ENCODE measurements at places on chromosomes 7 and 10.
A peak's percentile ranks its signal among the peaks of the same experiment; 100 is the strongest.

GRCh38 chr10:19480353-19480752 lies 335.9 kb upstream of the PLXDC2 start:
- DNase-seq = no peak

- no peak for DNase-seq
These were observed 224.4 kb downstream of the NEBL start for GRCh38 chr10:20672741-20673140.

- no peak for DNase-seq
These were observed 36.3 kb upstream of the DIP2C start for GRCh38 chr10:725786-726185.

- DNase-seq = no peak
These were observed 257.8 kb downstream of the ETV1 start for GRCh38 chr7:13731643-13732042.

DNA sequence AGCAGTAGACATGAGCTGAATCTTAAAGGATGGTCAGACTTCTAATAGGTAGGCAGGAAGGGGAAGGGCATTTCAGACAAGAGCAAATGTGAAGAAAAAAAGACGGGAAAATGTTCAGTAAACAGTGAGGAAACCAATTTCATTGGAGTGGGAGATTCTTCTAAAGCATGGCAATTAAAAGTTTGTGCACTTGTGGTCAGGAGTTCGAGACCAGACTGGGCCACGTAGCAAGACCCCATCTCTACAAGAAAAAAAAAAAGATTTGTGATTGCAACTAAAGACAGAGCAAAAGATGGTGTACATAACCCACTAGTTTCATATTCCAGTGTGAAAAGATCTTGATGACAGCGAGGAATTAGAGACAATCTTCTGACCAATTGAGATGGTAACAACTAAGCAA lies 41.7 kb downstream of the CCDC71L start:
- no peak for DNase-seq

DNA sequence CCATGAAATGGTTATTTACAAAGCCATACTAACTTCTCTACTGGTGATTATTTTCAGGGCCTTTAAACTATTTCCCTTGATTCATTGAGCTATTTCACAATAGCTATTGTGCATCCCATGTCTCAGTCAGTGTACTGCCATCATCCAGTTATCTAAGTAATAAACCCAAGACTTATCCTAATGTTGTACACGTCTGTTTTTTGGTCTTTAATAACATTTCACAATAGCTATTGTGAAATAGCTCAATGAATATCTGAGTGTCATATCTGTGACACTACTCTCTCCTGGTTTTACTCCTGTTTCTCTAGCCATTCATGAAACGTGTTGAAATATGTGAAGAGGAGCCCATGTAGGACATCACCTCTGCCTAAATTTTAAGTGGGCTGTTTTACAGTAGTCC lies 36.5 kb upstream of the TMEM140 start:
- DNase-seq = no peak

GRCh38 chr10:2790396-2791188 lies 276.8 kb upstream of the PFKP start:
- DNase-seq = no peak

DNA sequence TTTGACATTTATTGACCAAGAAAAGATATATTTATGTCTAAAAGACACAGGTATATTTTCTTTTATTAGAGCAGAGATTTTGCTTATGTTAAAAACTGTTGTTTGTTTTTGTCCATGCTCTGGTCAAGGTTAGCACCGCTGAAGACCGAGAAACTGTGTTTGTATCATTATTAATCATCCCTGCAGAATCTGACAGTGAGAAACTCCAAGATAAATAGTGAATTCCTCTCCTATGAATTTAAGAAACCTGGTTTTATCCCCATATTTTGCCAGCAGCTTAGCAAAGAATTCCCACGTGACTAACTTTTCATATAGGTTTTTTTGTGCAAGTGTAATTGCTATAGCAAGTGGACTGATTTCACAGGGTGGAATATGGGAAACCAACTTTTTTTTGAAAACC lies 77.6 kb downstream of the FRMD4A start:
- DNase-seq = no peak

DNA sequence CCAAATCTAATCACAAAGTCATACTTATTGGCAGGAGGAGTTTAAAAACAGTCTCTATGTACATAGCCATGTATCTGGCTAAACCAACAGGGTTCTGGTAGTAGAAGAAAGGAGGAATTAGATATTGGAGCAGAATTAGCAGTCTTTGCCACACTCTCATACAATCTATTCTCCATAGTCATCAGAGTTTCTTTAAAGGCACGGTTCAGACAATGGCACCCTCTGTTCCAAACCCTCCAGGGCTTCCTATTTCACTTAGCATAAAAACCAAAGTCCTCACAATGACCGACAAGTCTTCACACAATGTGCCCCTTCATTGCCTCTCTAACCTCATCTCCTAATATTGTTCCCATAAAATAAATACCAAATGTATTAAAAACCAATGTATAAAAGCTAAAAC lies 12.7 kb downstream of the ZNF438 start:
- no peak for DNase-seq

DNA sequence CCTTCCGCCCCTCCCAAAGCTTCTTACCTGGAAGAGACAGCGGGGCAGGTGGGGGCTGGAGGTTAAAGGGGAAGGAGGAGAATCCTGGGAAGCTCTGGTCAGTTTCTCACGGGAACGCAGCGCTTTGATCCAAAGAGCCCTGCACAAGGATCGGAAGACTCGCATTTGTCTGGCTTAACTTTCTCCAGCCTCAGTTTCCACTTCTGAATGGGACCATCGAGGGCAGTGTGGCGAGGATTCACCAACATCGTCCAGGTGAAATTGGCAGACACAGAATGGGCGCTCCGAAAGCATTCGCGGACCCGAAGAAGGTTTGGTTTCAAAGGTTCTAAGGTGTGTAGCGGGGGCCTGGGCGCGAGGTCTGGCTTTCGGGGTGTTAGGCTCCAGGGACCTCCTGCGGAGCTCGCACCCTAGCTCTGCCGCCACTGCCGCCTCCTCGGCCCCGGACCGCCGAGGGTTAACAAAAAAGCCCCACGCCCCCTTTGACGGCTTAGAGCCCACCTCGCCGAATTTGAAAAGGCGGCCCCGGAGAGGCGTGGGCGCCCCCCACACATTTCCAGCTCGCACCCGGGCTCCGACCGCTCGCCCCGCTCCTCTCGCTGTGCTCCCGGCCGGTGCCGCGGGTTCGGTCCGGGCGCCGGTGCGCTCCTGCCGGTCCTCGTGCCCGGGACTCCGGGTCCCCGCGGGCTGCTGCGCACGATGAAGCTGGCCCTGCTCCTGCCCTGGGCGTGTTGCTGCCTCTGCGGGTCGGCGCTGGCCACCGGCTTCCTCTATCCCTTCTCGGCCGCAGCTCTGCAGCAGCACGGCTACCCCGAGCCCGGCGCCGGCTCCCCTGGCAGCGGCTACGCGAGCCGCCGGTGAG lies at the start of gene COL26A1:
Gene COL26A1 (plus strand): TSS at position 542 of the 862 bp plus-strand sequence. CDS start 158 bp downstream, at position 700.
- DNase-seq = peak; percentile 25

- no peak for DNase-seq
These were observed 4.6 kb downstream of the STRA8 start for GRCh38 chr7:135238112-135238744.

DNA sequence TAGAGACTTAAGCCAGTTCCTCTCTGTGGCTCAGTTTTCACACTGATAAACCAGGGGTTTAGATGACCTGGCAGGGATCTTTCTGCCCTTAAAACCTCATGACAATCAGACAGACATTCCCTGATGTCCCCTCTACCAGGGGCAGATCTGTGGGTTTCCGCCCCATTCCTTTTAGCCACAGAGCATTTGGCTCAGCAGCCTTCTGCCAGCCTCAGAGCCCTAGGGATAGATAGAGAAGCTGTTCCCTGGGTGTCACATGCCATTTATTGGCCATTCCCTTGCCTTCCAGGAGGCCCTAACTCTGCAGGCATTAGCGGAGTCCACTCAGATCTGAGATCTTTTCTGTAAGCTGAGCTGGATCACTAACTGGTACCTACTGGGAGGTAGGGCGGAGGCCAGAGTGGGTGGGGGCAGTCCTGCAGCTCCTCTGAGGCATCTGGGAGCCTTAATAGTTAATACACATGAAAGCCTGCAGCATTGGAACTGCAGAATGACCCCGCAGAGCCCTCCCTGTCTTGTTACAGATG lies 101.5 kb downstream of the ZMIZ1 start:
- DNase-seq = no peak

DNA sequence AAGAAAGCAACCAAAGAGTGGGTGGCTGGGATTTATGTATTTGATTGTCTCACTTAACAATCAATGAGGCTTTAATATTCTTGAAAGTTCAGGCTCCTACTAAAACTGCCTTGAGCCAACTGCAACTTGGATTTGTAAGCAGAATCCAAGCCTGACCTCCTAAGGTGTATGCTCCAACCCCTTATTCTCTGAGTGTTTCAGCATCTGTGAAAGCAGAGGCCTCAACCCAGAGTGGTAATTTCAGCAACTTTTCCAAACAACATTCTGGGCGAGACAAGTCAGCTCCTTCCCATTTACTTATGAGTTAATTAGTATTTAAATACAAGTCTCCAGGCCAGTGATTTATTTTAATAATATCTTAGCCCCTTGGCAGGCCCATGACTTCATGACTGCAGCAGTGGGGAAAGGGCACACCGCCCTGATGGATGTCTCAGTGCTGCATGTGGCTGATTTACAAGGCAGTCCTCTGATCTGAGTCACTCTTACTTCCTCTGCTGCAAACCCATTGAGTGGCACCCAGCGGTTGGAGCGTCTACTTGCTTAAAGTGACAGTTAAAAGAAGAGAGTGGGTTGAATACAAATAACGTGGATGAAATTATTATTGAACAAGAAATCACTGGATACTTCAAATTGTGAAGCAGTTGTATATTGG lies 209.1 kb downstream of the TRIL start:
- DNase-seq = no peak

Measured in NCI-H1105 treated with DMSO at 0.1 percent for 48 hours (cell line).